ENCODE measurements at places on chromosomes 7 and 10.

GRCh38 chr10:23994459-23995046, 214.4 kb upstream of the KIAA1217 start:
- peak; percentile 31 for DNase-seq

DNA sequence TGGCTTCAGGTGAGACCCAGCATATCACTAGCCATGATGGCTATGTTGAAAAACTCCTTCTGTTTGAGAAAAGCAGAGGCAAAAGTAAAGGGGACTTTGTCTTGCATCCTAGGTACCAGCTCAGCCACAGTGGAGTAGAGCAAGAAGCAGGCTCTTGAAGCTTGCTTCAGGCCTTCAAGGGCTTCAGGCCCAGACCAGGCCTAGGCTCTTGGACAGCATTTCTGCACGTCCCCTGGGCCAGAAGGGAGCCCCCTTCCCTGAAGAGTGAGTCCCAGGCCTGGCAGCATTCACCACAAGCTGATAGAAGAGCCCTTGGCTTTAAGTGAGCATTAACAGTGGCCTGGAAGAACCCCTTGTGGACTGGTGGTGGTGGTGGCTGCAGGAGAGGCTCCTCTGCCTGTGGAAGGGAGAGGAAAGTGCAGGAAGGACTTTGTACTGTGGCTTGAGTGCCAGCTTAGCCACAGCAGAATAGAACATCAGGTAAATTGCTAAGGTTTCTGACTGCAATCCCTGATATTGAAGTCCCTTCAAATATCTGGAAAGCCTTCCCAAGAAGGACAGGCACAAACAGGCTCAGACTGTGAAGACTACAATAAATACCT, 28.1 kb upstream of the FAM171A1 start:
- DNase-seq: no peak

- DNase-seq: no peak
Measured at GRCh38 chr7:94559972-94560371, 50.4 kb downstream of the CASD1 start.

DNA sequence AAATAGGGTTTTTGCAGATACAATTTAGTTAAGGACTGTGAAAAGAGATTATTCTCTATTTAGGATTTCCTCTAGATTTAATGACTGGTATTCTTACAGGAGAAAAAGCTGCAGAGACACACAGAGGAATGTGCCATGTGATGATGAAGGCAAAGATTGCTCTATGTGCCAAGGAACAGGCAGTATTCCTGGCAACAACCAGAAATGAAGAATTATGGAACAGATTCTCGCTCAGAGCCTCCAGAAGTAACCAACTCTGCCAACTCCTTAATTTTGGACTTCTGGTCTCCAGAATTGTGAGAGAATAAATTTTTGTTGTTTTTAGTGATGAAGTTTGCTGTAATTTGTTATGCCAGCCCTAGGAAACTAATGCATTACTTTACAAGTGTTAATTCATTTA, 307.6 kb upstream of the SEMA3A start:
- no peak for DNase-seq

DNA sequence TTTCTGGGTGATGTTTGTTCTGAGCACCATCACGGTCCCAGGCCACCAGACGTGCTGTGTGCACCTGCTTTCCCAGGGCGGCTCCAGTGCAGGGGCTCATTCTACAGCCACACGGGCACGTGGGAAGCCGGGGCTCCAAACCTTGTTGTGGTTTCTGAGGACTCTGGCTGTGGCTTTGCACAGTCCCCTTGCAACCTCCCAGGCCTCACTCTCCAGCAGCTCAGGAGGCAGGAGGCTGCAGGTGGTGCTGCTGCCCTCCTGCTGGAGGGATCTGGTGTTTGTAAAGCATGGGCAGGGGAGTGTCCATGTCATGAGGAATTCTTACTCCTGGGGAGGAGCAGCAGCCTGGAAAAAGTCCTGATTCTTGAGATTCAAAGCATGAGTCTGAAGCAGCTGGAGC, 54.3 kb downstream of the INSYN2A start:
- DNase-seq: no peak

- DNase-seq: no peak
Measured at GRCh38 chr7:4871056-4871680, 9.3 kb upstream of the PAPOLB start.

GRCh38 chr7:99371376-99371920, 3.1 kb upstream of the ARPC1B start:
- DNase-seq: no peak

GRCh38 chr10:118542745-118543144, 52.7 kb downstream of the PRLHR start:
- no peak for DNase-seq

DNA sequence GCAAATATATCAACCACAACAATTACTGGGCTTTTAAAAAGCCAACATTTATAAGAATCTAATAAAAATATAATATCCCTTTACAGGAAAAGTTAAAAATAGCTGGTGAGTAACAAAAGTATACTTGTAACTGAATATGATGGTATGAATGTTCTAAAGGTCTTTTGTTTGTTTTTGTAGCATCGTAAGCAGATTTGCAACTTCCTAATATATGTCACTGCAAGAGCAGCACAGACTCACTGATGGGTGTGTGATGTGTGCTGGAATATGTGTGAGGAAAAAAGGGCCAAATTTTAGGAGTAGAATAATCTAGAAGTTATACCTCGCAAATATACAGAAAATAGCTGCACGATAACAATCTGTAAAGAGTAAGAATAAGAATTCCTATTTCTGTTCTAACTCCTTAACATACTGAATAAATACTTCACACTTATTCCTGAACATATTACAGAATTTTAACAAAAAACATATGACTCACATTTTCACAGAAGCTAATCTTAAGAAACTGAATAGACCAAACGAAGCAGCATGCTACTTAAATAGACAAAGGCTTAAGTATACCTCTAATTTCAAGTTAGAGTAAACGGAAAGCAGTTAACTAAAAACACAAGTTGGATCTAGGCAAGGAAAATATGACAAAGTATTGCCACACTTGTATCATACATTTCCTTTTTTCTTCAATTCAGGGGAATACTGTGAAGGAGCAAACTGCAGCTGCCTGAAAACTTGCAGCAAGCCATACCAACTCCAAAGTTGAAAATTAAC, 9.6 kb downstream of the ETV1 start:
- DNase-seq: no peak

DNA sequence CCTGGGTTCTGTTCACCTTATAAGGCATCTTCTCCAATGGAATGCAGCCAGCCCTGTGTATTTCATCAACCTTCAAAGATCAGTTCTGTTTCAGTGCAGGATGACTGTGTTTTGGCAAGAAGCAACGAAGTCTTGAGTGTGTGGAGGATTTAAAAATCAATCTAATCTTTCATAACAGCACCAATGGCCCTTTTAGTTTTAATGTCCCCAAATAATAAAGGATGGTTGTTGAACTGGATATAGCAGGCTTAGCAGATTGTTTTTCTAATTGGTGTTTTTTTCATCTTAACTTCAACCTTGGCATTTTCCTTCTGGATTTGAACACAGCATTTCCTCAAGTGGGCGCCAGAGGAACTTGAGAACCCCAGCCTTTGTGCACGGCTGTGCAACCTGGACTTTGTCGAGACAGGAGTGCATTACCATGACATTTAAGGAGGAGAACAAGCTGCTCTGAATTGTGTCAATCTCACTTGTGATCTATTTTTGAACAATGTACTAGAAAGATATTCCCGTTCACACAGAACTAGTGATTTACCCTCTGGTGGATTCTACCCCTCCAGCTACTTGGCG, 313.3 kb upstream of the AKR1E2 start:
- DNase-seq: no peak

- DNase-seq: no peak
Measured at GRCh38 chr10:36141856-36142560, 499.9 kb upstream of the FZD8 start.

DNA sequence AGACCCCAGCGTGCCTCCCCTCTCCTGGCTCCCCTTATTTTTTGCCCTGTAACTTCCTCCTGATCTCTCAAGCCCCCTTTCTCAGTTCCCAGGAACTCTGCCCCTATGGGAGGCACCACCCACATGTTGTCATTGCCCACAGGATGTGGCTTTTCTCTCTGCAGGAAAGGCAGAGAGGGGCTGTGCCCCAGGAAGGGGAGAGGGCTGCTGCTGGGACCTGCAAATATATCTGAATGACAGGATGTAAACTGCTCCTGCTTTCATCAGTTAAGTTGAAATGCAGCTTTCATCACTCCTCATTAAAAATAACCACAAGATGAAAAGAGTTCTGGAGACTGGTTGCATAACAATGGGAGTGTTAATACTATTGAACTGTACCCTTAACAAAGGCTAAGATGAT, 103.3 kb downstream of the CLEC2L start:
- DNase-seq: no peak

DNA sequence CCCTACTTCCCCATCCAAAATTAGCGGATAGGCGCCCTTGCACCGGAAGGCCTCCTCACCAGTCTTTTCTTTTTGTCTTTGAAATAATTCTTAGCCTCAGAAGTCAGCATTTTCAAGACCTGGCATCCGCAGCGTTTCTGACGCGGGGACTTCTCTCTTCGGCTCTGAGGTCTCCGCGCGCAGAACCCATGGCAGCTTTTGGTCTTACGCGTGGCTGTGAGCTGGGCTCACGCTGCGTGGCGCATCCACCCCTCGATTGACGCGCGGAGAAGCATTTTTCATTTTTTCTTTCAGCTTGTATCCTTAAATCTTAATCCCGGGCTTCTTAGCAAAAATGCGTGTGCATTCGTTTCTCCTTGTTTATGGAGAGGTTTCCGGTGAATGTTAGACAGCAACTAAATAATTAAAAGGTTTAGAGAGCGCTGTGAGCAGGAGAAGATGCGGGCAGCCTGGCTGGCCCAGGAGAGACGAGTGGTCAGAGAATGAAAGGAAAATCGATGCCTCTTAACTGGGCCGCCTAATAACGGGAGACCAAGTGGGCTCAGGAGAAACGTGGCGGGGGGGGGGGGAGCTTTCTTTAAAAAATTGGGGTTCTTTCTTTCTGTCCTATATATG, 2.0 kb upstream of the GATA3 start:
- DNase-seq: no peak

DNA sequence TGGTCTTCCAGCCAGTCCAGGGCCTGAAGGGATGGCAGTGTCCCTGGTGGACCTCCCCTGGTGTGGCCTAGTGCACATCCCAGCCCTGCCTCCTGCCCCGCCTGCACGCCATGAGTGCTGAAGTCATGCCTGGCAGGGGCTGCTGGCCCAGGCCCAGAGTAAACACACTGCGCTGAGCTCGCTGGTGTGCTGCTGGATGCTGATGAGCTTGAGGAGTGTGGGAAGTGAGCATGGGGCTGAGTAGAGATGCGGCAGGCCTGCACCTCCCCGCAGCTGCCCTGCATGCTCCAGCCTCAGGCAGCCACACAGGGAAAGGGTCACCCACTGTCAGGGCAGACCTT, 43.2 kb downstream of the HTRA1 start:
- no peak for DNase-seq

DNA sequence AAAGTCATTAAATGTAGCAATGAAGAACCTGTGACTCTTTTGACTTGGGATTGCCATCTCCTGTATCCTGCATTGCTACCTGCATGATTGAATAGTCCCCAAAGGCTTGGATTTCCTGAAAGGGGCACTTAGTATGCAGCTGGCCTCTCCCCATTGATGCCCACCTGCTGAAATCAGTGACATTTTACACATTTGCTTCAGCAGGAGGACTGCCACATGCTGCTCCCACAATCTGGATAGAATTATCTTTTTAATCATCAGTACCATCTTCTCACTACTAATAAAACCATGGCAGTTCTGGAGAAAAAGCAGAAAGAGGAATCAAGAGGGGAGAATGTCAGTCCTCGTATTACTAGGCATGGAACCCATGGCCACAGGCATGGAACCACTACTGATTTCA, 67.8 kb downstream of the SLC13A1 start:
- DNase-seq: no peak

DNA sequence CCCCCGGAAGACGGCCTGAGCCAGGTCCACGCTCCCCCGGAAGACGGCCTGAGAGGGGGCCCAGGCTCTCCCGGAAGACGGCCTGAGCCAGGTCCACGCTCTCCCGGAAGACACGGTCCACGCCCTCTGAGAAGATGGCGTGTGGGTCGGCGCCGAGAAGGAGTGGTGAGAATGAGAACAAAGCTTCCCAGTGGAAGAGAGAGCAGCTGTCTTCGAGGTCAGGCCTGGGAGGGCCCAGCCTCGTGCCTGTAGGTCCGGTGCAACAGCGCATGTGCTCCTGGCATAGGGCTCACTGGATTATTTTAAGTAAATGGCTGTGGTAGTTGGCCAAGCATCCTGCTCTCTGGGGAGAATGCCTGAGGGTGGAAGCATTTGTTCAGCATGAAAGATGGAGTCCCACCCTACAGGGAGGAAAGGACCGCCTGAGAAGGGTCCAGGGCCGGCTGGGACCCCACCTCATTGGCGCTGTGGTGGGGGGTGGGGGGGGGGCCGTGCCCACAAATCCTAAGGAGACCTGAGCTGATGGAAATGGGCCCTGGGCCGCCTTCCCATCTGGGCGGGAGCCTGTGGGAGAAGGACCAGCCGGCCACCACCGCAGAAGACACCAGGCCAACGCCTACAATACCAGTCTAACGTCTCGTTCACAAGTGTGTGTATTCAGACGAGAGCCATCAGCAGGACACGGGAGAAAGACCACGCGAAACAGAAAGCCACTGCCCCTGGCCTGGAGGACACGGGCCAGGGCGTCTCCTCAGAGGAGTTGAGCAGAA, 210.0 kb downstream of the WDR37 start:
- no peak for DNase-seq

DNA sequence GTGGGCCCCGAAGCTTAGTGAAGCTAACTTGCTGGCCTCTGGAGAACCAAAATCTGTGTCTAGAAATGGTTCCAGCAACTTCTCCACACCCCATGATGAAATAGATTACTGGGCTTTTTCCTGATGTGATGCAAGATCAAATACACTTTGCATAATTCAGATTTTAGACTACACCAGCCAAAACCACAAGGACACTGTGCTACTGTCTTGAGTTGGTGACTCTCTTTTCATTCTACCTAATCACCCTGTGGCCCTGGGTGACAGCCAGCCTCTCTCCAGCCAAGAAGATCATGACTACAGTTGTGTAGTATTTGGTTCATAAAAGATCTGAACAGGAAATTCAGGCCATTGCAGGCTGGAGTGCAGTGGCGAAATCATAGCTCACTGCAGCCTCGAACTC, 22.2 kb downstream of the AZGP1 start:
- DNase-seq: no peak

- no peak for DNase-seq
Measured at GRCh38 chr10:119149729-119150128, 15.8 kb downstream of the SFXN4 start.

DNA sequence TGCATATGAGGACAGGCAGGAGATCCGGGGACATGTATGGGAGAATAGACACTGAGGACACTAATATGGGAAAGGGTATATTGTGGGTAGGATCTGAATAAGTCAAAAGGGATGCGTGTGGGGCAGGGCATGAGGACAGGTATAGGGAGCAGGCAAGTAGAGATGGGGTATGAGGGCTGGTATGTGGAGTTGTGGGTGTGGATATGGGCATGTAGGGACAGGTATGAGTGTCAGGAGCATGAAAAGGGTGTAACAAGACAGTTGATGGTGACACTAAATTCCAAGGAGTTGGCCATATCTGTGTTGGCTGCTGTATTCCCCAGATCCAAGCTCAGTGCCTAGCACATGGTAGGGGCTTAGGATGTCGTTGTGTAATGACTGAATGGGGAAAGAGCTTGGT, 84.4 kb upstream of the PAX2 start:
- no peak for DNase-seq

- no peak for DNase-seq
Measured at GRCh38 chr7:1041551-1042491, 2.5 kb upstream of the GPR146 start.
